ENCODE measurements at places on chromosomes 1 and 21.
A peak's percentile ranks its signal among the peaks of the same experiment; 100 is the strongest.

DNA sequence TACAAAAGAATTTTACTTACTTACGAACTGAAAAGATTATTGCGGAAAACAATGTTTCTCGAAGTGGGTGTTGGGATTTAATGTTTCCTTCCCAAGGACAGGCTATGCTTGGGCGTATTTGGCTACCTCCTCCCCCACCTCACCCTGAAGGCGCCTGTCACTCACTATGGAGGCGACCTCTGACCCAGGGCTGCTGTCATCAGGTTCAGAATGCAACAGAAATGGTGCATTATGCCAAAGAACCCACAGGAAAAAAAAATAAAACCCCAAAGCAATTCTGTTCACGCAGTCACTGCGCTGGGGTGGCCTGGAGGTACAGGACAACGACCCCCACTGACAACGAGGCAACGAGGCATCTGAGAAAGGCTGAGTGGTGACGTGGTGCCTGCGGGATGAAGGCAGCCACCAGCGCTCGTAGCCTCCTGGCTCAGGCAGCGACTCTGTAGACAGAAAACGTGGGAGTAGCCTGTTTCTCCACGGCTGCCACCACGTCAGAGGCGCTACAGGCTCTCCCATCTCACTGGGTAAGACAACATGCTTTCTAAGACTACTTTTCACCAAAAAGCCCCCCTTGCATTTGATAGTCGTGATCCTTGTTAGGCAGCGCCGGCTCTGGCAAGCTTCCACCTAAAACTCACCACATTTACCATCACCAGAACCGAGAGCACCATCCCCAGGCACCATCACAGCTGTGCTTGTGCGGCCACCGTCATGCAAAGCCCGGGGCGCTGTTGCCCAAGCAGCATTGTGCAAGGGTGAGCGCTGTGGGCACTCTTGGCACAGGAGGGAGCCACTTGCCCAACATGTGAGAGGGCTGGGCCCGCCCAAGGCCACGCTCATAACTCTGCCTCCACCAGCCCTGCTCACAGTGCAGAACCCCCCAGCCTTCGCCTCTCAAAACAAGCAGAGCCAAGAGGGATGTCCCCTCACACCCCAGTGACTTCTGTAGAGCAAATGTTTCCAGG is 14.3 kb downstream of the NADK start:
- DNase-seq: peak; percentile 54

- DNase-seq: no peak
Measured at GRCh38 chr21:14870853-14871149, 194.0 kb downstream of the NRIP1 start.

DNA sequence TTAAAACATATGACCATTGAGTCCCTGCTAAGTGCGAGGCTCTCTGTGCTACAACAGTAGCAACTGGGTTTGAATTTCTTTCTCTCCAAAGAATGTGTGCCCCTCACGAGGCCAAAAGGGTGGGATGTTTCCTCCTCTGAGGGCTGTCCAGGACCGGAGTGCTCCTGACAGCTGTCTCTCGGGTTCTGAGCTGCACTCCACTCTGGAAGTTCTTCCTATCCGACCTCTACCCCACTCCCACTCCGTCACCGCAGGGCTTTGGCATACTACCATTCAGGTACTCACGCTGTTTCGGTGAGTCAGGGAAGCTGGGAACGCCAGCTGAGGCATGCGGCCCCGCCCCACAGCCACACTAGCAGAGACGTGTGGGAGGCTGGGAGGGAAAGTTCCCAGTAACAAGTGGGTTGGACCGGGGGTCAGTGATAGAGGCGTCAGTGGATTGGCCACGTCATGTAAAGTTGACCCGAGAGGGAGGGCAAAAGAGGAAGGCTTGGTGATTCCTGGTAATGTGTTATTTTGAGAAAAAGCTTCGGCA is 705 bp upstream of the SLC50A1 start:
- DNase-seq: peak; percentile 43

- DNase-seq: no peak
Measured at GRCh38 chr21:18204931-18205330, 39.7 kb upstream of the CHODL start.

- no peak for DNase-seq
Measured at GRCh38 chr21:34344584-34344983, 19.2 kb upstream of the KCNE2 start.

- DNase-seq: no peak
Measured at GRCh38 chr21:36717976-36718375, 19.1 kb downstream of the SIM2 start.

DNA sequence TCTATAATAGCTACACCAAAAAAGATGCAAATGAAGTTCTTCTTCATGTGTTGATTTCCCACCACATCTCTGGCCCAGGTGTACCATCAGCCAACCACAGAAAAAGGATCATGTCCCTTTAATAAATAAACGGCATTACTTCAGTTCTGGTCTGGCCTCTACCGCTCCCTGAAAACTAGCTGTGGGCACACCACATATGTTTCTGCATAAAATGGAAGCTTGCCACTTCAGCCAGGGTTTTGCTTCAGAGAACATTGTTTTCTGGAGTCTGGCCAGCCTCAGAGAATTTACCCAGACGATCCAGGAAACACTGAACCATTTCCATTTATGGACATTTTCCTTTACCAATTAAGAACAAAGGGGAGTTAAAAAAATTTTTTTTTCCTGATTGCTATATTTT is 5.8 kb upstream of the LAMC2 start:
- DNase-seq: no peak

GRCh38 chr1:40064797-40065499 is 24.4 kb downstream of the CAP1 start:
- DNase-seq: no peak

GRCh38 chr21:38929142-38929541 is 123.4 kb downstream of the ETS2 start:
- DNase-seq: no peak

DNA sequence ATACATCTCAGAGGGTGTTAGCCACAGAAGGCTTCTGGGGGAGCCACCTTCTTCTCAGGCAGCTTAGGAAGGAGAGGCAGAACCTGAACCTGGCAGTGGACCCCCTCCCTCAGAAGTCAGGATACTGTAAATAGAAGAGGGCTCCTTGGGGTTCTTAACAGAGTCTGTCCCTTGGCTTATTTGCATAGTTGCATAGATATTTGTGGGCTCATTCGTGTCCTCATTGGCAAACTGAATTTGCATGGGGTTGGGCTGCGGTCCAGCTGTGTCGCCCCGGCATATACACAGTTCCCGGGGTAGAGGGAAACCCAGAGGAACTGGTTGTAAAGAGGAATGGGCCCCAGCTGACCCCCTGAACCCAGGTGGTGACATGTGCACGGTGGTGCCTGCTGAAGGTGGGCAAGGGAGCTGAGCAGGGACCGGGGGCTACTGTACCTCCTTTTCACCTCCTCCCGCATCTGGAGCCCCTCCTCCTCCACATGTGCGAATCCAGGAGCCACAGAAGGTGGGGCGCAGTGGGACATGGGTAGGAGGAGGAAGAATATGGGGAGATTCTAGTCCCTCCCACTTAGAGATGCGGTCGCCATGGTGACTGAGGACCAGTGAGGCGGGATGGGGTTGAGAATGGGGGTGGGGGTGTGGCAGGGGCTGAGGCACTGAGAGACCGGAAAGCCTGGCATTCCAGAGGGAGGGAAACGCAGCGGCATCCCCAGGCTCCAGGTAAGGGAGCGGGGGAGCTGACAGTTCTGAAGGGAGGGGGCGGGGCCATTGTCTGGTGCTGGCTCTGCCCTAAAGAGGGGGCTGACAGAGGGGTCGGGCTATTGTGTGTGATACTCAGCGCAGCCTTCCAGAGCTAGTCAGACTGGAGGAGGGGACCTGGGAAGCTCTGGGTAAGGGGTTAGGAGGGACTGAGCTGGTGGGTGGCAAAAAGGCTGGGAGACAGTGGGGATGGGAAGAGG is 3.7 kb upstream of the SEMA4A start:
- DNase-seq: no peak

DNA sequence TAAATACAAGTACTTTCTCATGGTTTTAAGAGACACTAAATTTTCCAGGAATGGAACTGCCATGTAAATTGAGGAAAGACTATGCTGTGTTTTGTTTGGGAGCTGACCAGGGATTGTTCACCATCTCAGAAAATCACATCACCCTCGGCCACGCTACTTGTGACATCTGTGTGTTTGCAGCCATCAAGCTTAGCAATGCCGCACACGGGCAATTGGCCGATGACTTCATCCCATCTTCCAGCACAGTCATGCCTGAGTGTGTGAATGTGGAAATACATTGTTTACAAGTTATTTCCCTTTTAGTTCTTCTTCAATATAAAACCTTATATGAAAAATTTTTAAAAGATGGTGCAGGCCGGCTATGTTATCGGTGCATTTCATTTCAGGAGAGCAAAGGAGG is 121.6 kb downstream of the GLIS1 start:
- DNase-seq: no peak

DNA sequence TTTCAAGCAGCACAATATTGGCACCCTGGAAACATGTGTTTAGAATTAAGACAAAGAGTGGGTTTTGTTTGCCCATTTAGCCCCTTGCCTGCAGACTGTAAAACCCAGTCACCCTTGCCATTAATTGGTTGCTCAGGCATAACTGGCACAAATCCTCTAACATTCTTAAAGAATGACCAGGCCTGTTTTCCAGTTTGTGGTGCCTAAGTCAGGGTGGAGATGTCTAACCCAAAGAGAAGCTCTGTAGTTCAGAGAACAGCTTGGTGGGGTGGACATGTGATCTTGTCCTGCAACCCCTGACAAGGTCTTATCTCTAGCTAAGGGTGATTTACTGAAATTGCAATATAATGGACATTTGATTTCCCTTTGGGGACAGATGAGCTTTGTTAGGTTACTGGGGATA is 8.8 kb upstream of the ANGPTL7 start:
- DNase-seq: no peak

DNA sequence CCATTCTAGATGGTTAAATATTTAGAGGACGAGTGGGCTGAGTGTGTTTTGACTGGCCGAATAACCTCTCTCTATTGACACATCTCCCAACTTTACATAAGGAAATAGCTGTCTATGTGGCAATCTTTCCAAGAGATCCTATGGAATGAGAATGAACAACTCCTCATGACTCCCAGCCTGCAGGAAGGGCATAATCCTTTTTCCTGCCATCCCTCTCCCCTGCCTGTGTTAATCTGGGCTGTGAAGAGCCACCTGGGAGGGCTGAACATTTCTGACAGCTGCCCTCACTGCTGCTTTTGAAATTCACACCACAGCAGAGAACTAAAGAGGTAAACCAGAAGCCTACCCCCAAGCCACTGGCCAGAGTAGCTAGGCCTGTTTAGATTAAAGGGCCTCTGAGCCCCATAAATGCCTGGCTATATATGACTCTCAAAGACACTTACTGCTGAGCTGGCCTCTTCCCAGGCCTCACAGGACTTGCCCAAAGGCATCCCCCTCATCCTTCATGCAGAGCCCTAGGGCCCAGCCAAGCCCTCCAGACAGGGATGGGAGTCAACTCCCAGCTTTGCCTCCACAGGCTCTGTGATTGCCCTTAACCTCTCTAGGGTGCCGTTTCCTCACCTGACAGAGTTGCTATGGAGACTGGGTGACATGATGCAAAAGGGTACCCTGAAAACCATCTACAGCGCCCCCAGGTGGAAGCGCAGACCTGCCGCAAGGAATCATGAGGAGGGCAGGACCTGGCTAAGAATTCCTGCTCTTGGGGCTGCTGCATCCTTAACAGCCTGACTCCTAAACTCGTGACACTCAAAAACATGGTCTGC is 42.0 kb upstream of the LDLRAP1 start:
- DNase-seq: no peak

GRCh38 chr1:63486629-63487028 is 36.4 kb downstream of the ITGB3BP start:
- no peak for DNase-seq

DNA sequence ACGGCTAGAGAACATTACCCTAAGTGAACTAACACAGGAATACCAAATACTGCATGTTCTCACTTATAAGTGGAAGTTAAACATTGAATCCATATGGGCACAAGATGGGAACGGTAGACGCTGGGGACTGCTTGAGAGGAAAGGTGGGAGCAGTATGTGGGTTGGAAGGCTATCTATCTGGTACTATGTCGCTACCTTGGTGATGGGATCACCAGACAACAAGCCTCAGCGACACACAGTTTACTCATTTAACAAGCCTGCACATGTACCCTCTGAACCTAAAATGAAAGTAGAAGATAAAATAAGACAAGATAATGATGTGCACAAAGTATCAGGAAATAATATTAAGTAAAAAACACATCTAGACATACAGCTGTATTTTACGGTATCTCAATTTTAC is 819 bp downstream of the PYHIN1 start:
- DNase-seq: no peak

GRCh38 chr1:18541046-18541795 is 60.5 kb downstream of the KLHDC7A start:
- DNase-seq: no peak

GRCh38 chr1:217977943-217978342 is 307.1 kb upstream of the RRP15 start:
- DNase-seq: no peak
